Muscle of leg (tissue), 16 donors: ENCODE measurements at places on chromosomes 16 and 17. TPM values are rescaled to one million over a fixed set of nuclear protein-coding genes. Genes with fewer than 3 reads are reported as not detected.

The CRISPLD2 gene
- 6.4 TPM for polyA plus RNA-seq

DNA sequence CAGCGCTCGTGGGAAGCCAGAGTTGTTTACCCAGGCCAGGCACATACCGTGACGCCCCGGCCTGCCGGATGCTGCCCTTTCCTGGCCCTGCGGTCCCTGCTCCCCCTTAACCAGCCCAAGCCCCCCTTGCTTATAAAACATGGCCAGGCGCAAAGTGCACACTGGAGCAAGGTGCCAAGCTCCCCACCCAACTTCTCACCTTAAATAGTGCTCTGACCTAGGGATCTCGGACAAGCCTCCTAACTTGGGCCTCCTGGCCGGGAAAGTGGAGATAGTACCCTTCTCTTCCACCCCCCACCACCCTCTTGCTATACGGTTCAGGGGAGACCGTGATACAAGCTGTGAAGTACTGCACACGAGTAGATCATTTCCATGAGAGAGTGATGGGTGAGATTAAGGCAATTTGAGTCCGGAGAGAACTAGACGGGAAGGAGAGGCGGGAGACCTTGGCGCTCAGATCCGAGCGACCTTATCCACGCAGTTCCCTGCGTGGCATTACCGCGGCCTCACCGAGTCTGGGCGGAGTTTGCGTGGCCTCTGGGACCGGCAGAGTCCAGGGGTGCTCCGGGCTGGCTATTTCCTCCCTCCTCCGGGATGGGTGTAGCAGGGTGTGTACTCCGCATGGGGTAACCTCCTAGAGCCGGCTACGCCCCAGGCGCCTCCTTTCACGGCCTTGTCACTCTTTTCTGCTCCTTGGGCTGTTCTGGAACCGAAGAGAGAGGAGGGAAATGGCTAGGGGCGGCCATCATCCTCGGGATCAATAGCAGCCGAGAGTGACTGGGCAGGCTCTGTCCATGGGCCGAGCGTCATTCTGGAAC is 4.4 kb upstream of the LHX1 start:
- H3K36me3 ChIP-seq: no peaks in the 10 kb centered on the region
- DNase-seq: no peak
- peaks cover 100% of the 10 kb centered on the region for H3K27me3 ChIP-seq
- H3K4me3 ChIP-seq: no peak overlapping the region

The CDRT15 gene
- polyA plus RNA-seq: 0.23 TPM

The PPP1R27 gene
- polyA plus RNA-seq: 31.8 TPM

DNA sequence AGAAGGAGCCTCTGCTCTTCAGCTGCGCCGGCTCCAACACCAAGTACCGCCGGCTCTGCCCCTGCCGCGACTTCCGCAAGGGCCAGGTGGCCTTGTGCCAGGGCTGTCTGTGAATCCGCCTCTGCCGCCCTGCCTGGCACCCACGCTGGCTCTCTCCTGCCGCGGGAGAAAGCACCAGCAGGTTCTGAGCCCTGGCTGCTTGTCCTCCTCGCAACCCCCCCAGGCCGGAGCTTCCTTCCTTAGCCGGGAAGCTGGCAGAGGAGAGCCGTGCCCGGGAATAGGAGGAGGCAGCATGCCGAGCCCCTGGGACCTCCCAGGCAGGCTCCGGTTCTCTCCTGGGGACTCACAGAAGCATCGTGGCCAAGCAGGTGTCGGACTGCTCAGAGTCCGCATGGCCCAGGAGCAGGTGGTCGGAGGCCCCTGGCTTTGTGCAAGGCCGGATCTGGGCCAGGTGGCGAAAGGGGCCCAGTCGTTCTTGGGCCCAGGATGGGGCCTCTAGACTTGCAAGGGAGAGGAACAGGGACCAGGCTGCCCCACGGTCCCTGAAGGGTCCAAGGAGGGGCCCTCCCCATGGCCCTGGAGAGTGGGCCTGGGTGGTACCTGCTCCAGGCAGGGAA is 80.6 kb downstream of the MGAT5B start:
- no peak overlapping the region for H3K4me3 ChIP-seq
- H3K4me1 ChIP-seq: peaks cover 6% of the 10 kb centered on the region
- H3K36me3 ChIP-seq: no peaks in the 10 kb centered on the region
- no peak for DNase-seq

- H3K4me1 ChIP-seq: no peaks in the 10 kb centered on the region
- H3K4me3 ChIP-seq: no peak overlapping the region
- H3K36me3 ChIP-seq: peaks cover 53% of the 10 kb centered on the region
- H3K27ac ChIP-seq: no peak overlapping the region
- DNase-seq: no peak
These were observed 37.8 kb upstream of the RCVRN start for GRCh38 chr17:9942885-9943284.

- H3K36me3 ChIP-seq: no peaks in the 10 kb centered on the region
- peak; percentile 59 for DNase-seq
- H3K27ac ChIP-seq: peak overlapping the region; percentile 42
- H3K4me1 ChIP-seq: peaks cover 7% of the 10 kb centered on the region
- H3K4me3 ChIP-seq: no peak overlapping the region
These were observed 7.1 kb upstream of the ZNF747 start for GRCh38 chr16:30541502-30542329.

DNA sequence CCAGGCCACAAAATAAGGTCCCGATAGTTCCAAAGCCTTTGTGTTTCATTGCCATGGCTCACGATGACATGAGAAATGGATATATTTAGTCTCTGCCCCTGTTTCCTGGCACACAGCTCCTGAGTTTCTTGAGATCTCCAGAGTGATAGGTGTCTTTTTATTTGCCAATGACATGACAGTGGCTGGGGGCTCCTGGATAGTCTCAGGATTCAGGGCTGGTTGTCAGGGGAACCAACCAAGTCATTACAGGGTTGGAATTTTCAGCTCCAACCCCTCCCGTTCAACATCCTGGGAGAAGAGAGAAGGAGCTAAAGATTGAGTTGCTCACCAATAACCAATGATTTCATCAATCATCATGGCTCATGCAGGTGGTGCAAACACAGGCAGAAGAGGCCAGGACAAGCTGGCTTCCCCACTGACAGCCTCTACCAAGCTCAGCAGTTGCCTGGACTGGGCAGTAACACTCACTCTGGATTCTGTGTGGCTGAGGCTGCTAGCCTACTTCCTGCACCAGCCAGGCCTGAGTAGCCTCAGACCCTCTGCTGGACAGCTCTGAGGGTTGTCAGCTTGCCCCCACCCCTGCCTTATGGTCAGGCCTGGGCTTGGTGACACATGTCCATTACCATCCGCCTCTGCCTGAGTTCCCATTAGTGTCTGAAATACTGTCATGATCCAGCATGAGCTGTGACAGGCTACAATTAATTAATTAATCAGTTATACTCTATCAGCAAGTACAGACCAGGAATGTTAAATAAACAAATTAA is 534.4 kb upstream of the CDH5 start:
- H3K27ac ChIP-seq: no peak overlapping the region
- no peaks in the 10 kb centered on the region for H3K36me3 ChIP-seq
- no peaks in the 10 kb centered on the region for H3K27me3 ChIP-seq
- DNase-seq: no peak
- no peaks in the 10 kb centered on the region for H3K4me1 ChIP-seq

DNA sequence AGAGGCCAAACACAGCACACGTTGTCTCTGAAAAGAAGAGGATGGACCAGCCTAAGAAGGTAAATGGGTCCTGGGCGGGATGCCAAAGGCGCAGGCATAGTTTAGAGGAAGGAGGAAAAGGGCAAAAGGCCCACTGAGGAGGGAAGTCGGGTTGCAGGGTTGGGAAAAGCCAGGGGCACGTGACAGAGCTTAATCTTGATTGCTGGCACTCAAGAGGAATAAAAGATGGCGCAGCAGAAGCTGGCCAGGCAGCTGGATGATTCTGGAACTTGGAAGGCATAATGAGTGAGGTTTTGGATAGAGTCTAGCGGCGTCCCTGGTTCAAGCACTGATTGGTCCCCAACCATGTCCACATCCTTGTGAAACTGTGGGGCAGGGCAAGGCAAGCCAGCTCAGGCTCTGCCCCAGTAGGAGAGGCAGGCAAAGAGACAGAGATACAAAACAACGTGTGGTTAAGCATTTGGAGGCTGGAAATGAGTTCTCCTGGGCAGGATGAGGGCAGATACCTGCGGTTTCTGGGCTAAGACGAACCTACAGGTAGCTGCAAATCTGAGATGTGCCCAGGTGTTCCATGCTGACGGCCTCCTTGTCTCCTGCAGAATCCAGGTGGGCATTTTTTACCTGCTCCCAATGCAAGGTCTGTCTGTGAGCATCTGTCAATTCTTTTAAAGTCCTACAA is 52.7 kb upstream of the CIBAR2 start:
- H3K27me3 ChIP-seq: peaks cover 3% of the 10 kb centered on the region
- H3K4me1 ChIP-seq: peaks cover 86% of the 10 kb centered on the region

DNA sequence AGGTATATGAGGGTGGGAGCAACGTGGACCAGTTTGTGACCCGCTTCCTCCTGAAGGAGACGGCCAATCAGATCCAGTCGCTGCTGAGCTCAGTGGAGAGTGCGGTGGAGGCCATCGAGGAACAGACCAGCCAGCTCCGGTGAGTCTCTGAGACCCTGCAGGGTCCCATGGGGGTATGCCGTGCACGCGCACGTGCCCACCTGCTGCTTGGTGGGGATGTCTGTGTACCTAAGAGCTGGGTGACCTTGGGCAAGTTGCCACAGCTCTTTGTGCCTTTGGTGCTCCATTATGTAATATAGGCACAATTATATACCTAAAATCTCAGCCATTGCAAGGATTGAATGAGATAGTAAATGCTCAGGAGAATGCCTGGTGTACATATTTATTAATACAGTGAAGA is 22.4 kb downstream of the NECAB2 start:
- no peak for DNase-seq
- H3K36me3 ChIP-seq: no peaks in the 10 kb centered on the region
- no peak overlapping the region for H3K4me3 ChIP-seq
- no peak overlapping the region for H3K27ac ChIP-seq
- H3K27me3 ChIP-seq: peaks cover 10% of the 10 kb centered on the region

DNA sequence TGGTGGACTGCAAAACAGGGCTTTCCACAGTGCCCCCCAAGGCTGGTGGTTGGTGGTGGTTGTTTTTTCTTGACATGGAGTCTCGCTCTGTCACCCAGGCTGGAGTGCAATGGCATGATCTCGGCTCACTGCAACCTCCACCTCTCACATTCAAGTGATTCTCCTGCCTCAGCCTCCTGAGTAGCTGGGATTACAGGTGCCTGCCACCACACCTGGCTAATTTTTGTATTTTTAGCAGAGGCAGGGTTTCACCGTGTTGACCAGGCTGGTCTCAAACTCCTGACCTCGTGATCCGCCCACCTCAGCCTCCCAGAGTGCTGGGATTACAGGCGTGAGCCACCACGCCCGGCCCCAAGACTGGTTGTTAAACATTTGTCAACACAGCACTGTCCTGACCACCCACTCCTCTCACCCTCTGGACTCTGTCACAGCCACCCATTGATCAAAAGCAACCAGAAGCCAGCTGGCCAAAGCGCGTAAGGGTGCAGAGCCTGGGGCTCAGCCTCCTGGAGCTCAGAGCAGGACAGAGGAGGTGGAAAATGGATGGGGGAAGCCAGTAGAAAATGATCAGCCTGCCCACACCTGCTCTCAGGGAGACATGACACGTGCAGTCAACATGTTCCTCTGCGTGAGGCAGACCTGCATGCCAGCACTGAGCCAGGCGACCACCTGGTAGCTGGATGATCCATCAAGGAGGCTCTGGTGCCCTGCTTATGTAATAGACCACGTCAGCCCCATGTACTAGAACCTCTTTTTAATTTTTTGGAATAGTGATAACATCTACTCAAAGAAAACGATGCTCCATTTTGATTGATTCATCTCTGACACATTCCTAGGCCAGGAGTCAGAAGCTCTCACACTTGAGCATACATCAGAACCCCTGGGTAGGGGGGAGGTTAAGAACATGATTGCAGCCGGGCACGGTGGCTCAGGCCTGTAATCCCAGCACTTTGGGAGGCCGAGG is 14.8 kb upstream of the OSGIN1 start:
- H3K27ac ChIP-seq: no peak overlapping the region
- no peaks in the 10 kb centered on the region for H3K36me3 ChIP-seq
- no peak overlapping the region for H3K4me3 ChIP-seq
- peaks cover 6% of the 10 kb centered on the region for H3K27me3 ChIP-seq
- DNase-seq: no peak
- peaks cover 23% of the 10 kb centered on the region for H3K4me1 ChIP-seq

The CACNA1G gene
- polyA plus RNA-seq: 16.3 TPM

The FOXL1 gene
- polyA plus RNA-seq: 0.32 TPM

The CNTNAP1 gene
- 10.1 TPM for polyA plus RNA-seq

The COPZ2 gene
- polyA plus RNA-seq: 47.5 TPM

The CHRNE gene
- polyA plus RNA-seq: 2.4 TPM

DNA sequence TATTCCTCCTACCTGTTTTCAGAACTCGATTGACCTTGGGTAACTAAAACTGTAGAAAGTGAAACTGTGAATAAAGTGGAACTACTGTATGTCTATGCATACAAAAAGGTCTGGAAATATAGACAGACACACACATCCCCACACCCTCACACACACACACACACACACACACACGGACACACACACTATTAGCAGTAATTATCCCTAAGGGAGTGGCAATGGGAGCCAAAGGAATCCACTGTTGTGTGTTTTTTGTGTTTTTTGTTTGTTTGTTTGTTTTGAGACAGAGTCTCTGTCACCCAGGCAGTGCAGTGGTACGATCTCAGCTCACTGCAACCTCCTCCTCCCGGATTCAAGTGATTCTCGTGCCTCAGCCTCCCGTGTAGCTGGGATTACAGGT is 26.6 kb upstream of the SRCIN1 start:
- no peaks in the 10 kb centered on the region for H3K4me1 ChIP-seq
- no peak for DNase-seq
- H3K4me3 ChIP-seq: no peak overlapping the region
- H3K36me3 ChIP-seq: no peaks in the 10 kb centered on the region
- no peak overlapping the region for H3K27ac ChIP-seq

The ATP6V0D1 gene
- 68.1 TPM for polyA plus RNA-seq

DNA sequence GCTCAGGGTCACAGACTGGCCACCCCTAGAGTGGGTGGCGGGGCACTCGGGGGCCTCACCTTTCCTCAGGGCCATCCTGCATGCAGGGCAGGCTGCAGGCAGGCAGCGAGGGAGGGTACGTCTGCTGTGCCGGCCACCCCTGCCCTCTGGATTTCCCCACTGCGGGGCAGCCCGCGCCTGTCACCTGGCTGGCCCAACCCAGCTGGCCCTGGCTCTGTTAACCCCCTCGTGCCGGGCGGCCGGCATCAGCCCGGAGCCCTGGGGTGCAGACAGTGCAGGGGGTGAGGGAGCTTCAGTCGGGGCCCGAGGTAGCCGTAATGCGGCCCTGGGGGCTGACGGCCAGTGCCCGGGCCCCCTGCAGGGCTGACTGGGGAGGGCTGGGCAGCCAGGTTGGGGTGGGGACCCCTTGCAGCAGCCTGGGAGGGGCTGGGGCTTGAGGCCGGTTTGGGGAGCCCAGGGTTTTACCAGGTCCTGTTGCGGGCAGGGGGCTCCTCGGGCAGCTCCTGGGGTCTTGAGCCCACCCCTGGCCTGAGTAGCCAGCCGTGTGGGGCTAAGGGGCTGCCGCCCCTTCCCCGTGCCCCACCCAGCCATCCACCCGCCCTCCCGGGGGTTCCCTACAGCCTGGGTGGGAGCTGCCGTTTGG is at the start of gene IGFALS:
Gene IGFALS (minus strand): TSS at position 128 of the 643 bp plus-strand sequence. CDS start 53 bp downstream, at position 75.
- peaks cover 30% of the 10 kb centered on the region for H3K36me3 ChIP-seq
- peaks cover 12% of the 10 kb centered on the region for H3K4me1 ChIP-seq
- no peak within 1 kb of the TSS for H3K4me3 ChIP-seq

The SLC5A11 gene
- polyA plus RNA-seq: not detected
